ENCODE measurements at places on chromosomes 16 and 17.

DNA sequence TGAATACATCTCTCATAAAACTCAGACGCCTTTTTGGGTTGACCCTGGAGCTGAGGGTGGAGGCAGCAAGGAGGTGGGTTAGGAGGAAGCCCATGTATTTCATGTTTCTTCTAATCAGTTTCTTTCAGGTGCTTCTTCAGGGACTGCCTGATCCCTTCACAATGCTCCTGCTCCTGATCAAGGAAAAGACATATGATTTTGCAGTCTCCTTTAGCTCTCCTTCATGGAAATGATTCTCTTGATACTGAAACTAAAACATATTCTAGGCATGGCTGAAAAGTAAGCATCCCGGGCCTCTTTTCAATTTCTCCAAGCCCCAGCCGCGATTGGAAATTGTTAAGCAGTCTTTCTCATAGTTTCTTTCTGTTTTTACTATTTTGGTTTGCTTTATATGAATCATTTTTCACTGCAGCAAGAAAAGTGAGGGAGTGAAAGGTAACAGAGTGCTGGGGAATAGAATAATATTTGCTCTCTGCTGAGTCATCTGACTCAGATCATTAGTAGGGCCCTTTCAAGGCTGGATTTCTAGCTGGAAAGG lies 730.7 kb downstream of the CDH11 start:
- DNase-seq = no peak

DNA sequence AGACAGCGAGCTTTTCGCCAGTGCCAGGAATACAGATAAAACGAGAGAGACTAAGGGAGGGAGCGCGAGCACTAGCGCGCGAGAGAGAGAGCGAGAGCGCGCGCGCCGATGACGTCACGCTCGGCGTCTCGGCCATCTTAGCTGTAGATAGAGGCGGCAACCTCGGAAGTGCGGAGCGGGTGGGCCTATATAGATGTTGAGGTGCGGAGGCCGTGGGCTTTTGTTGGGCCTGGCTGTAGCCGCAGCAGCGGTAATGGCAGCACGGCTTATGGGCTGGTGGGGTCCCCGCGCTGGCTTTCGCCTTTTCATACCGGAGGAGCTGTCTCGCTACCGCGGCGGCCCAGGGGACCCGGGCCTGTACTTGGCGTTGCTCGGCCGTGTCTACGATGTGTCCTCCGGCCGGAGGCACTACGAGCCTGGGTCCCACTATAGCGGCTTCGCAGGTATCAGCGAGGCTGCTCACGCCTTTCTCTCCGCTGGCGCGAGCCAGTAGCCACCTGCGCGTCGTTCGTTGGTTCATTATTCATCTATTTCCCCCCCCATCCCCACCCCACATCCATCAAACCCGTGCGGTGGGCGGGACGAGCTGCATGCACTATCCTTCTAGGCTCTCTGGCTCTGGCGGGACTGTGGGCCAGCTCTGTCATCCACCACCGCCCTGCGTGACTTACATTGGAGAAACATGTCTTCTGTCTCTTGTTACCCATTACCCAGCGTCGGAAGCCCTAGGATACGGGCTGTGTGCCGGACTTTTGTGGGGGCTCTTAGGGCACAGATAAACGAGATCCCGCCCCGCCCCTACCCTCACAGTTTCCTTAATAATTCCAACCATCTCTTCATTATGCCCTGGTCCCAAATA lies 795 bp downstream of the CYB5D2 start:
- peak; percentile 85 for DNase-seq

DNA sequence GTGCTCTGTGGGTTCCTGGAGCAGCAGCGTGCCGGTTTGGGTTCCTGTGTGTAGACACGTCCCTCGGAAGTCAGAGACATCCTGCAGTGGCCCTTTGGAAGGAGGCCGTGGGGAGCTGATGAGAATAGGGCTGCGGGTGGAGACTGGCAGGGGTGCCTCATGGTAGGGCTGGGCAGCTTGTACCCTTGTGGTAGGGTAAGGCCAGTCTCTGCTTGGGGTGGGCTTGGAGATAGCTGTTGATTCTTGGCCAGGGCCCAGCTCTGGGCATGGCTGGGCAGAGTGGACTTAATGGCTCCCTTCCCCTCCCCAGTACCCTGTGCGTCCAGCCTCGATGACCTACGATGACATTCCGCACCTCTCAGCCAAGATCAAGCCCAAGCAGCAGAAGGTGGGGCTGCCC lies 10.6 kb downstream of the POLR3E start:
- DNase-seq = no peak

GRCh38 chr17:45377401-45377800 lies 55.3 kb downstream of the ARHGAP27 start:
- DNase-seq = no peak

GRCh38 chr16:84143784-84144199 lies 1.2 kb downstream of the HSDL1 start:
- DNase-seq = peak; percentile 25

DNA sequence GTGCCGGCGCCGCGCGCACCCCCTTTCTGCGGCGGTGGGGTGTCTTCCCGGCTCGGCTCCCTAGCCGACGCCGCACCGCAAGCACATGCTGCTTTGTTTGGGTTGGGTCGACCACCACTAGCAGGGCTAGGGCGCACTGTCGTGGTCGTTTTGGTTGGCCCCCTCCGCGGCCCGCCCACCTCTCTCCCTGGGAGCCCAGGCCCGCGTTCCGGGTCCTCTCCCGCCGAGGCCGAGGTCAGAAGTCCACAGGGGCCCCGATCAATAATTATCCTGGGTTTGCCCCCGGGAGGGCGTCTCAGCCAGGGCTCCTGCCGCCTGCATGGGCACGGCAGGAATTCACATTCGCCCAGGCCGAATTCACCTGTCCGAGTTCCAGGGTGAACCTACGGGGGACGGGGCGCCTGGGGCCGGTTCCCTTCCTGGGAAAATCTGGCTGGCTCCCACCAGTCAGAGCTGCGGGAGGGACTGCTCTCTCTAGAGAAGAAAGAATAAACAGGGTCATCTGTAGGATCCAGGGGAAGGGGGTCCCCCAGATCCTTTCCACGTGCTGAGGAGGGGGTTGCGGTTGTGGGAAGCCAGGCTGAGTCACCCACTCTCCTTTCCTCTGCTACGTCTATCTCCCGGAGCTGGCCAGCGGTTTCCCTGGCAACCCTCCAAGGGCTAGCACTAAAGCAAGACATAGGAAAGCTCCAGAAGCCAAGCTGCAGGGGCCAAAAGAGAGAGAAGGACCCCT lies 584 bp upstream of the STAT5B start:
- peak; percentile 30 for DNase-seq

GRCh38 chr16:50992350-50993032 lies 158.6 kb downstream of the SALL1 start:
- DNase-seq = no peak

DNA sequence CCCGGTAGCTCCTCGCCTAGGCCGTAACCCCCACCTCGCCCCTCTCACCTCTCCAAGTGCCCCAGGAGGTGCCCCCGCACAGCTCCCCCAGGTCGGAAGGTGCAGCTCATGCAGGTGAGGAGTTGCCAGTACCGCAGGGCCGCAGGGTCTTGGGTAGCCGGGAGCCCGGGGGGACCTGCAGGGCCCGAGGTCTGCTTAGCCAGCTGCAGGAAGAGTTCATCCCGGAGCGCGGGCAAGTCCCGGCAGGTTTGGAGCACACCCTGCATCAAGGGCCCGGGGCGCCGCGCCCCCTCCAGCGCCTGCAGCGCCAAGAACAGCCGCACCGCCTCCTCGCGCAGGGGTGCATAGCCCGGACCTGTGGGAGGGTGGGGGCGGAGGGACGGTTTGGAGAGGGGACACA lies 4.8 kb downstream of the PLEKHH3 start:
- DNase-seq = peak; percentile 81

GRCh38 chr17:71337938-71338337 lies 782.9 kb upstream of the SOX9 start:
- DNase-seq = no peak

DNA sequence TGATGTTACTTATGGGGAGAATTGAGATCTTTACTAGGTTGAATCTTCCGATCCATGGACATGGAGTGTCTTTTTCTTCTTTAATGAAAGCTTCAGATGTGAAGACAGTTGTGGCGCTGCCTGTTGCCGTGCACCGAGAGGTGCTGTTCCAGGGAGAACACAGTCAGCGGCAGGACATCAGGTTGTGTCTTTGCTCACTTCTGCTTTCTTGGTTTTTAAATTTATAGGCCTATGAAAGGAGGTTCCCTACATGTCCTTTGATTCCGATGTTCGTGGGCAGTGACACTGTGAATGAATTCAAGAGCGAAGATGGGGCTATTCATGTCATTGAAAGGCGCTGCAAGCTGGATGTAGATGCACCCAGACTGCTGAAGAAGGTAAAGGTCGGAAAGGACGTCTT lies 49.8 kb downstream of the SEC14L1 start:
- DNase-seq = no peak

DNA sequence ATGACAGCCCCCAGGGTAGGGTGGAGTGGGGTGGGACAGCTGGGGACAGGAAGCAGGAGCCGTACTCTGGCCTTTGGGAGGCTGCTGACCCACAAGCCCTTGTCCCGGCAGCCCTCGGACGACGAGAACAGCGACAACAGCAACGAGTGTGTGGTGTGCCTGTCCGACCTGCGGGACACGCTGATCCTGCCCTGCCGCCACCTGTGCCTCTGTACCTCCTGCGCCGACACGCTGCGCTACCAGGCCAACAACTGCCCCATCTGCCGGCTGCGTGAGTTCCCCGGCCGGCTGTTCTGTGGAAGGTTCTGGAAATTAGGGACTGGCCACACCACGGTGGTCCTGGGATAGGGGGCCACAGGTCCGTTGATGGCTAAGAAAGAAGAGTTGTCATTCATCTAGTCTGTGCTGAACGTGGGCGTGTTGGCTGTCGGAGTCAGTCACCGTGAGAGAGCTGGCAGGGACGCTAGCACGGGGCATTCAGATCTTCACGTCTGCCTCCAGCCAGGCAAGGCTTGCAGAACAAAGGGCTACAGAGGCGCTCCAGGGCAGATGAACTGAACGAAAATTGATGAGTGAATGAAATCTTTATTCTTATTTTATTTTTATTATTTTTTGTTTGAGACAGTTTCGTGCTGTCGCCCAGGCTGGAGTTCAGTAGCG lies 19.8 kb upstream of the NUDT16L1 start:
- DNase-seq = no peak

DNA sequence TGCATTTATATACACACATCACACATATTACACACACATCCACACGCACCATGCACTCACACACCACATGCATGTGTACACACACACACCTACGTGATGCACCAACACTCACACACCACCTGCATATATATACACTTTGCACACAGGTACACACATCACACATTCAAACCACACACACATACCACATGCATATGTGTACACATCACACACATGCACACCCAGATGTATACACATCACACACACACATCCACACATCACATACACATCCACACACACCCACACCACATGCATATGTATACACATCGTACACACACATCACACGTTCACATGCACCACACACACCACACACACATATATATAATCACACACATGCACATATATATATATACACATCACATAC lies 281.8 kb downstream of the IRF8 start:
- DNase-seq = no peak
